ENCODE measurements at places on chromosomes 4 and X.

GRCh38 chr4:158282252-158282651 lies 72.0 kb downstream of the TMEM144 start:
- DNase-seq = no peak

- DNase-seq = no peak
These were observed 17.4 kb downstream of the QDPR start for GRCh38 chr4:17494258-17495190.

DNA sequence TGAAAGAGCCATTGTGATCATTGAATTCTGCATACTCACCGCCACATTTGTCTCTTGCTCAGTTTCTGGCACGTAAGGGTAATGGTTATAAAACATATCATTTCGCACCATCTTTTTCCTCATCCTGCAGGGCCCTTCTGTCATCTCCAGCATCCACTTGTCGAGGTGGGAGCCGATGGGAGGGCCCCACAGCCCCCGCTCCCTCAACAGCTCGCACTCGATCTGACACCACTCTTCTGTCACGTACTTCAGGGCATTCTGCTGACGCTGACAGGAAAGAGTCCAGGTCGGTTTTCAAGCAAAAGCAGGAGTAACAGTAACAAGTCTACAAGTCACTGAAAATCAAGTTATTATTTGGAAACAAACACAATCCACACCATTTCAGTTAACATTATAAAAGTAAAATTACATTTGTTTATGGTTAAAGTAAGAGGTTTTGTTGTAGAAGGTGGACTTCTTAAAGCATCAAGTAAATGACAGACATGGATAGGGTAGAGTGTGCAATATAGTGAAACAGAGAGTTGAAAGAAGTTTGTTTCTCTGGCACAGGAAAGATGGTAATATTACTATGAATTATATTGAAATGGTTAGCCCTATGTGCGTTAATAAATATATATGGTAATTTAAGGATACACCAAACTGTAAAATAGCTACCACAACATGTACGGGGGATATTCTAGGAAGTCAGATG lies 150.6 kb downstream of the CDS1 start:
- DNase-seq = no peak

GRCh38 chr4:123284168-123284567 lies 112.4 kb upstream of the SPRY1 start:
- DNase-seq = no peak

DNA sequence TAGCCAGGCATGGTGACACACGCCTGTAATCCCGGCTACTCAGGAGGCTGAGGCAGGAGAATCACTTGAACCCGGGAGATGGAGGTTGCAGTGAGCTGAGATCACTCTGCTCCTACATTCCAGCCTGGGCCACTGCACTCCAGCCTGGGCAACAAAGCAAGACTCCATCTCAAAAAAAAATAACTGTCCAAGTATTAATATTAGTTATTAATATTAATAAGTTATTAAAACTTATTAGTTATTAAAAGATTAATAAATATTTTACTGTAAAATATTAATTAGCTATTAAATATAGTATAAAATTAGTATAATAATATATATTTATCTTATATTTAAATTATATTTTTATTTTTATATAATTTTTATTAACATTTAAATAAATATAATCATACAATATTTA lies 19.5 kb upstream of the NDST3 start:
- no peak for DNase-seq
